SK-N-DZ (cell line): ENCODE measurements at places on chromosomes 3 and 15.

- DNase-seq = no peak
Measured at GRCh38 chr15:62469874-62470688, 305.0 kb upstream of the C2CD4B start.

DNA sequence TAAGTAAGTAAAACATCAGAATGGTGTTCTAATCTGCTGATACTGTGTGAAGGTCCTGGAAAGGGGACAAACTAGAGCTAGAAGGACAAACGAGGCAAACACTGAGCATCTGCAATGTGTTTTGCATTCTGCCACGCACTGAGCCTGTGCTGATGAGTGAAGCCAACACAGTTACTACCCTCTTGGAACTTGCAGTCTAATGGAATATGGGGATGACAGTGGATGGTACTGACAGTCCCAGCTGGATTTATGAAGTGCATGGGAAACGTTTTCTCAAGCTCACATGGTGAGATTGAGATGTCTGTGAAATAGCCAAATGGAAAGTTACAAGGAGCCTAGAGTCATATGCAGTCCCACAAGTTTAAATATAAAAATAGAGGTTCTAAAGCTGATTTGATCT, 86.6 kb downstream of the FOXB1 start:
- DNase-seq = no peak

DNA sequence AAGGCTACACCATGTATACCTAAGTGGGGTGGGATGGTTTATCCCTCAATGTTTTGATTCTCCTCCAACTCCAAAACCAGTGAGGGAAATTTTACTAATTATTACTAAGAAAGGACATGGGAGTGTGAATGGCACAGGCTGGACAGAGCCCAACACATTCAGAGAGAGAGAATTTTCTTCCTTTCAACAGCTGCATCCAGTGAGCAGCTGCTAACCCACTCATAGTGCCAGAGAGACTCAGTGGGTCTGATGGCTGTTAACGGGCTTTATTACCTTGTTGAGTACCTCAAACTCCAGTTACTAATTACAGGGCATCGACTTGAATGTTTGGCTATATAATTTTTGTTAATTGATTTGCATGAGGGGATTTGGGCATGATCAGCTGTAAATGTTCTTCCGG, 75.8 kb downstream of the RORA start:
- no peak for DNase-seq

GRCh38 chr3:20078194-20078714, 38.0 kb downstream of the KAT2B start:
- DNase-seq = no peak

DNA sequence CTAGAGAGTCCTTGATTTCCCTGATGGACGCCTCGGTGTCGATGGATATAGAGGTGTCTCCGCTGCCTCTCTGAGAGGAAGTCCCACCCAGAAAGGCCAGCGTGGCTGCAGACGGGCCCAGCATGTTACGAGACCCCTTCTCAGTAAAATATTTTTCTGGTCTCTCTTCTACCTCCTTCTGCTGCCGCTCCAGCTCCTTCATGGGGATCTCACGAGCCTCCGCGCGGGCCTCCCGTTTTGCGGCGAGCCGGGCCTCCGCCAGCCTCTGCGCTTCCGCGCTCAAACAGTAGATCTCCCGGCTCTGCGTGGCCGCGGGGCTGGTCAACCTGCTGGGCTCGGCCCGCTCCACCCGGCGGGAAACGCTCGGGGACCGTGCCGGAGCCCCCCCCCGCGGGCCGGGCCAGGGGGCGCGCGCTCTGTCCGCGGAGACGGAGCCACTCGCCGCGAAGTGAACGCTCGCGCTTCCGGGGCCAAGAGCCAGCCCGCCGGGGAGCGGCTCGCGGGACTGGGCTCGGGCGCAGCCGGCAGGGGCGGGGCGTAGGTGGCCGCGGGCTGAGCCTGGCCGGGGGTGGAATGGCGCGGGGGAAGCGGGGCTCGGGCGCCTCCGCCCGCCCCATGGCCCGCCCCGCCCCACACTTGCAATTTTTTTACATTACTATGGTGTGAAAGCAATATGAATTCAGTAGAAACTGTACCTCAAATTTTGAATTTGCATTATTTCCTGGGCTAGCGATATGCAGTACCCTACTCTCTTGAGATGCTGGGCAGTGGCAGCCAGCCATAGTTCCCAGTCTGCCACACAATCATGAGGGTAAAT, 10.2 kb upstream of the KCNMB3 start:
- DNase-seq = peak; percentile 73
